Inflammatory macrophage (primary cell): ENCODE measurements at places on chromosomes 2 and 18.

DNA sequence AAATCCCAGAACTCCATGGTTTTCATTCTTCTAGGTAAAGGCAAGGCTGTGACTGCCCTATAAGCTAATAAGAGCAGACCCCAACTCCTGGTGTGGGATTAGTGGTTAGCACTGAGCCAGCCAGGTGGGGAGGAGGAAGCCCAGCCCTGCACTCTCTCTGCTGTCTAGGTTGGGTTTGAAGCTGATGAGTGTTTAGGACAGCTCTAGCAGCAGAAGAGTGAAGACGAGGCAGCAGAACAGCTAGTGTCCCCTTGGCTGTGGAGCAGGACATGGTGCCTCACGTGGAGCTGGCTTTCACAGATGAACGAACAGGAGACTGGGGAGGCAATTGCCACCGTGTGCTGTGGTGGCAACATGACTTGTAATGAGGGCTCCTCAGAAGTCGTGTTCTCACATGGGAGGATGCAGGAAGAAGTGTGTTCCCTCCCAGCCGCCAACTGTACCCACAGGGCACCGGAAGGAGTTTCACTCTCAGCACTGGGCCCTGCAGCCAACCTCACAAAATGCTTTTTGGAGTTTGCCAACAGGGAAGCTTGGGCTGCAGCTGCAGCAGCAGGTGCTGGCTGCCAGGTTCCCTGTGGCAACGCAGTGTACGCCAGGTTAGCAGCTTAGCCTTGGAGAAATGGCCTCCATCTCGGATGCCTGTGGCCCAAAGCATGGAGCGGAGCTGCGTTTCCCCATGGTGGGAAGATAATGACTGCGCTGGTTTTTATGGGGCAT lies 328.2 kb downstream of the SETBP1 start:
- no peak for DNase-seq

DNA sequence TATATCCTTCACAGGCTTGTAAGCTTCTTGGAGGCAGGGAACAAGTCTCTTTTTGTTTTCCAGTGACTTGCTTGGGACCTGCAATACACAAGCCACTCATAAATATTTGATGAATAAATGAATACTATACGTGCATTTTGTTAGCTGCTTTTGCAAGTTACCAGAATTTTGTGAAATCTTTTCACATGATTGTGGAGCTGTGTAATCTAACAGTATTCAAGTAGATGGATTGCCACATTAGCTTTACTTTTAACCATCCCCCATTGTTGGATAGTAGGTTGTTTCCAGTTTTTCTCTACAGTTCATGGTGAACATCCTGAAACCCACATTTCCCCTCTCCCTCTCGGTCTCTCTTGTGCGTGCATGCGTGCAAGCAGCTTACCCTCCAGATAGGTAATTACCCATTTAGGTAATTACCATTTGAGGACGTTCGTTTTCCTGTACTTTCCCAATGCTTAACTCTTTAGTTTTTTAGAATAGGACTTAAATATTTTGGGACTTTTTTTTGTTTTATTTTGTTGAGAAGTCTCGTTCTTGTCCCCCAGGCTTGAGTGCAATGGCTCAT lies 12.5 kb downstream of the ZNF407 start:
- DNase-seq = peak; percentile 50

GRCh38 chr2:222993920-222994650 lies 57.9 kb upstream of the KCNE4 start:
- no peak for DNase-seq

DNA sequence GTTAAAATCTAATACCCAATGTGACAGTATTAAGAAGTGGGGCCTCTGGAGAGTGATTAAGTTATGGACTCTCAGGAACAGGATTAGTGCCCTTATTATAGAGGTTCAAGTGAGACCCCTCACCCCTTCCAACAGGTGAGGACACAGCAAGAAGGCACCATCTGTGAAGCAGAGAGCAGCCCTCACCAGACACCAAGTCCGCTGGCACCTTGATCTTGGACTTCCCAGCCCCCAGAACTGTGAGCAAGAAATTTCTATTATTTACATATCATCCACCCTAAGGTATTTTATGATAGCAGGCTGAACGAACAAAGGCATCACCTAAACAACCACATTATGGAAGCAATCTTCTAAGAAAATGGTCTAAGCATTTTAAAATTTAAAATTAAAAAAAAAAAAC lies 59.0 kb downstream of the HDAC4 start:
- DNase-seq = no peak

DNA sequence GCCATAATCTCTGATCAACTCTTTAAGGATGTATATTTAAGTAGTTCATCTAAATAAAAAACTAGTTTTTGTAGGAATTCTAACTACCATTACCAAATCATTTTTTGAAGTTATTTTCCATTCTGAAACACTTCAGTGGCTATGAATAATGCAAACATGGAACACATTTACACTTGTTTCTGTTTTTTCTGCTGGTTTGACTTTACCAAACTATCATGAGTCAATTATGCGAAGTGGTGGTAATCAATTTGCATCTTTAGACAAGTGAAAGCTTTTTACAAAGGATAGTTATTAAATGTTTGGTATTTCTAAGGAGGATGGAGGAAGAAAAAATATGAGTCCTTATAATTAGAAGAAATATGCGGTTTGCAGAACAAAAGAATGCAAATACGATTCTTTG lies 202.0 kb upstream of the MMADHC start:
- DNase-seq = no peak

GRCh38 chr2:130894326-130894942 lies 57.7 kb downstream of the ARHGEF4 start:
- no peak for DNase-seq

- no peak for DNase-seq
These were observed 17.5 kb upstream of the RAB31 start for GRCh38 chr18:9690418-9691188.

DNA sequence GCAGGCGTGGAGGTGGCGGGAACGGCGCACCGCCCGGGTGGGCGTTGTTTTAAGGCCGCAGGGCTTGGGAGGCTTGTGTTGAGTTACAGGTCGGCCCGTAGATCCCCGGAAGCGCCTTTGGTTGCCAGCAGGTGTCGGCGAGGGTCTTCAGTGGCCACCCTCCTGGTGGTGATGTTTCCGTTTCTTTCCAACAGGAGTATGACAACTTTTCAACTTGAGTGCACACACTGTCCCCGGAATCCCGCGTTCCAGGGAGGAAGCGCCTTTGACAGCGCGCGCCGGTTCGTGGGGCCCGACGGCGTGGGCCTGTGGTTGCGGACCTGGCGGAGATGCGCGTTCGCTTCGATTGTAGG lies 1.0 kb upstream of the HDAC4 start:
- peak; percentile 71 for DNase-seq

DNA sequence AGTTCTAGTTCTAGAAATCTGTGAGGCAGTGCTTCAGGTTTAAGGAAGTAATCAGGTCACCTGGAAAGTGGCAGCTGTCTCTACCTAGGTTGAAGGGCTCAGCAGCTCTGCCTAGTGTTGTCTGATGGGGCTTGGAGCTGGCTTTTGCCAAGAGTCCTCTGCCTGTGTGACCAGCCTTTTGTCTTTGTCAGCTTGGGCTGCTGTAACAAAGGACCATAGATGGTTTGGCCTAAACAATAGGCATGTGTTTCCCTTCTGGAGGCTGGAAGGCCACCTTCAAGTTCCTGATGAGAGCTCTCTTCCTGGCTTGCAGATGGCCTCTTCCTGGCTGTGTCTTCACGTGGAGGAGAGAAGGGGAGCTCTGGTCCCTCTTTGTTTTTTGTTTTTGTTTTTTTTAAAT lies 13.3 kb downstream of the UBE2F start:
- DNase-seq = no peak

- no peak for DNase-seq
These were observed 9.3 kb upstream of the MTERF4 start for GRCh38 chr2:241111440-241111805.

GRCh38 chr18:71223486-71223885 lies 934.6 kb downstream of the SOCS6 start:
- DNase-seq = no peak

DNA sequence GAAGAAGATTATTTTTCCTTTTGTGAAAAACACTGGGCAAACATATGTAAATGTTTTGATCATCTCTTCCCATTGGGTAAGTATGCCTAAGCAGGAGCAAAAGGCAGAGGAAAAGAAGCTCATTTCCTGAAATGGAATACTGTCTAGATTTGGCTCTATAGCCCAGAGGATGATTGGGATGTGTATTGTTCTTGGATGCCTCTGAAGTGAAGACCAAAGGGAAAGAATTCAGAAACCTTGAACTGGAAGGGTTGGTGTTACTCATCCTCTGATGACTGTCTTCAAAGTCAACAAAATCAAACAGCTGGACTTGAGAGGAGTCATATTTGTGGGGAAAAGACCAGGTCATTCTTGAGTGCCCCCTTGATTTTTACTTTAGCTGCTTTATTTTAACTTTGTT lies 112.6 kb upstream of the NT5C1B start:
- DNase-seq = no peak

DNA sequence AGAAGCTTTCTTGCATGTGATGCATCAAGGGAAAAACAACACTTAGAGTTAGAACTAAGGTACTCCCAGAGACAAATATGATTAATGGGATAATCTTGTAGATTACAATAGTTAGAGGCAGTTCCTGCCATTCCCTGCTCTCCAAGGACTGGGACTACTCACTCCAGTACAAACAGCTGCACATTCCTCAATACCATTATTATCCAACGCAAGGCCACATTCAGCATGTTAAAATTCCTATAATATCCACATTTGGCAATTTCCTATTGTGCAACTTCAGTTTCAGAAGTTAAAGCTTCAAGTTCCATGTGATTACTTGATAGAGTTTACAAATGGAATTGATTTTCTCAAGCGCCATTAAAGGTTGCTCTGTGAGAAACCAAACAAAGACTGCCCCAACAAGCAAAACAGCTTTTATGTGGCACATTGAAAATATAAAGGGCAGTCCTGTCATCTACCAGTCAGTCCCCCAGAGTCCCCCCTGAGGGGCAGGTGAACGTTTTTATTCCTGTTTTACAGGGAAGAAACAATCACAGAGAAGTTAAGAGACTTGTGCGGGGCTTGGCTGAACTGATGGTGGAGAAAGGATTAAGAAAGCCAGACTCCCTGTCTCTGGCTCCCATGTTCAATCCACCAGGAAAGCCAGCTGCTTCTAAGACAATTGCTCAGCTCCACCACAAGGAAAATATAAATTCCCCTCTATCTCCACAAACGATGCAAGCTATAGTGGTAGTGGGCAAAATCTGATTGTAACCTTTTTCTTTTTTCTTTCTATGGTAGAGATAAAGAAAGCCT lies 72.6 kb downstream of the TXNL1 start:
- DNase-seq = peak; percentile 67

GRCh38 chr2:115412501-115412900 lies 970.1 kb downstream of the DPP10 start:
- DNase-seq = no peak

DNA sequence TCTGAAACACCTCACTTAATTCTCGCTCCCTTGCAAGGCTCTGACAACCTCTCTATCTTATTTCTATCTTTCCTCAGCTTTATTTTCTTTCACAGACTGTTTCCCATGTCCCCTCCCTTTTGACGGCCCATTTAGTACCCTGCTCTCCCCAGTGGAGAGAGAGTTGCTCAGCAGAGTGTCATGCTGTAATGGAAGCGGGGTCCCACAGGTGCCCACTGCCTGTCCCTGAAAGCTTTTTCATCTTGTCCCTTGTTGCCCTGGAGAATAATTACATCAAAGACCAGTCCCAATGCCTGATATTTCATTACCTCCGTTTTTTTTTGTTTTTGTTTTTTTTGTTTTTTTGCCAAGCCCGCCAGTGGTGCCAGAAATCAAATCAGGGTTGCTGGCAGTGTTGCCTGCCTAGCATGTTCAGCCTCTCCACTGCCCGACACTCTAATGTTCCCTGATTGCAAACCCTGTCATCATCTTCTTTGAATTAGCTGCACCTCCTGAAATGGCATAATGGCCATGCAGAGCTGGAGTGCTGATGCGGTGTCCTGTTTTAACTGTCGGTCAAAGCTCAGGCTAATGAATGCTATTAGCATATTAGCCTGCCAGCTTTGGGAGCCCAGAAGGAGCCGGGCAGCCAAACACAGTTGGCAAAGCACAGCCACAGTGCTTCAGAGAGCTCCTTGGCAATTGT lies 71.2 kb upstream of the CAVIN2 start:
- DNase-seq = no peak

- no peak for DNase-seq
These were observed 16.1 kb downstream of the ARHGAP28 start for GRCh38 chr18:6745504-6746031.

DNA sequence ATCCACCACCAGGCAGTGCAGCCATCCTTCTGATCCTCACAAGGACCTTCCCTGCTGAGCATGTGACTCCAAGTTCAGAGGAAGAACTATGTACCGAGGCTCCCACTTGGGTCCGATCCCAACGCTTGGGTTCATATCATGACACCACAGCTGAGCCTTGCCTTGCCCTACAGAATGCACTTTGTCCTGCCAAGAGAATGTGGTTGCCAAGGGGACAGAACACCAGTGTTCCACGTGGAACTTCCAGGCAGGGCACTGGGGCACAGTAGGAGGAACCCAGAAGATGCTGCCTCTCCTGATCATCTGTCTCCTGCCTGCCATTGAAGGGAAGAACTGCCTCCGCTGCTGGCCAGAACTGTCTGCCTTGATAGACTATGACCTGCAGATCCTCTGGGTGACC lies at the start of gene TEX51:
TSS of gene TEX51 (plus strand) at position 255 of the 400 bp plus-strand sequence. CDS start at position 284, 29 bp downstream.
- DNase-seq = no peak

DNA sequence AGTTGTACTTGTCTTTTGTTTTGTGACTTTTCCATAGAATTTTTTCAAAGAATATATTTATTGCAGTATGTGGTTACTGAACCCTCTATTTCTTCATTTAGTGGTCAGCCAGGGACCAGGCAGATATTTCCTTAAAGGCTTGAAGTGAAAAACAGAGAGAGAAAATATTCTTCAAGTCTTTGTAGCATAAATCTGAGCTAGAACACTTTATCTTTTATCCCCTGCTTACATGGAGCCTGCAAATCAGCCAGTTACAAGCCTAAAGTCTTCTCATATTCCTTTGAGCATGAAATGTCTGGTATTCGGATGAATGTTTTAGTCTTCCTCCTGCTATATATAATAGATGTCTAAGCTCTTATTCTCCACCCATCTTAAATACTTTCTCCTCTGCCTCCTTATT lies 1557.5 kb upstream of the ACVR2A start:
- DNase-seq = no peak
